Lower leg skin (tissue), 4 donors: ENCODE measurements at places on chromosomes 1 and 21. TPM values are rescaled to one million over a fixed set of nuclear protein-coding genes. Genes with fewer than 3 reads are reported as not detected.

LCK gene
- 0.25 TPM for total RNA-seq

NBPF6 gene
- not detected for total RNA-seq

NCSTN gene
- total RNA-seq, result 44.8 TPM

PTGS2 gene
- total RNA-seq, result 2.8 TPM

BACE2 gene
- 26.8 TPM for total RNA-seq

PTPRC gene
- total RNA-seq, result 4.2 TPM

ANKRD45 gene
- total RNA-seq, result 1.1 TPM

CDKN2C gene
- total RNA-seq, result 18.0 TPM

RGS8 gene
- not detected for total RNA-seq

B3GALNT2 gene
- total RNA-seq, result 46.2 TPM
